ENCODE measurements at places on chromosomes 11 and 22. TPM values are rescaled to one million over a fixed set of nuclear protein-coding genes. Genes with fewer than 3 reads are reported as not detected.
A peak's percentile ranks its signal among the peaks of the same experiment; 100 is the strongest.

DNA sequence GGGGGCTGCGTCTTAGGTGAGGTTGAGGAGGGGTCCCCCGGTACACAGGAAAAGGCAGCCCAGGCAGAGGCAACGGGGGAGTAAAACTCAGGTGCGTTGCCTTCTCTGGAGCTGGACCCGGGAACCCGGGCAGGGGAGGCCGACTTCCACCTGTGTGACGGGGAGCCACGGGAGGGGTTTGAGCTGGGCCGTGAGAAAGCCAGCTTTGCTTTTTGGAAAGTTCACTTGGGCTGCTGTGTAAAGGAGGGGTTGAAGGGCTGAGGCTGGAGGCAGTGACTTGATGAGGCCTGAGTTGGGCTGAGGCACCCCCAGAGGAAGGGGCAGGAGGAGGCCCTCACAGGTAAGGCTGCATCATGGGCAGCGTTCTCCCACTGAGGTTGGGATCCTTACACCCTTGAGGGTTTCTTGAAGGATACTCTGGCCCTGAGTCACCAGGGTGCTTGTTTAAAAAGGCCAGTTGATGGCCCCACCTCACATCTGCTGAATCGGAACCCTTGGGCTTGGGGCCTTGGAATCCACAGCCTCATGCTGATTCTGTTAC, 47.2 kb downstream of the CHRDL2 start:
- H3K4me1 ChIP-seq = peaks cover 15% of the 10 kb centered on the region
- H3K27ac ChIP-seq = no peak overlapping the region
- DNase-seq = no peak
- H3K4me3 ChIP-seq = peak overlapping the region; percentile 68
- no peaks in the 10 kb centered on the region for H3K27me3 ChIP-seq

- H3K27me3 ChIP-seq = no peaks in the 10 kb centered on the region
- H3K4me1 ChIP-seq = peaks cover 2% of the 10 kb centered on the region
- peak; percentile 71 for DNase-seq
- peak overlapping the region; percentile 88 for H3K27ac ChIP-seq
Measured at GRCh38 chr22:21837248-21837979, 30.0 kb downstream of the MAPK1 start.

DNA sequence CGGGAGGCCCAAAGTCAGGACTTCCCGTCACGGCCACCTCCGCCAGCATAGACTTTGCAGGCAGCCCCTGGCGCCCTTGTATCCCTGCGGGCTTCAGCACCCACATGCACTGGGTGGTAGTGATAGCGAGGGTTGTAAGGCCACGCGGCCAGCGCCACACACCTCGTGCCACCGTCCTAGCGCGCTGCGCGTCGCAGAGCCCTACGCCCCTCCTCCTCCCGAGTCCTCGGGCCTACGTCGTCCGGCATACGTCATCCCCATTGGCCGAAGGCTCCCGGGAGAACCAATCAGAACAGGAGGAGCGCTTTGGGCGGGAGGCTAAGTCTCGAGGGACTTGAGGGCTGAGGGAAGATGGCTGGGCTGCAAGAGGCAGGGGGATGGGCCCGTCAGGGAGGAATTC, 1.3 kb upstream of the BTBD18 start:
- H3K4me3 ChIP-seq = no peak overlapping the region
- no peaks in the 10 kb centered on the region for H3K27me3 ChIP-seq

- H3K27ac ChIP-seq = peak overlapping the region; percentile 11
- no peaks in the 10 kb centered on the region for H3K4me1 ChIP-seq
- DNase-seq = no peak
- H3K36me3 ChIP-seq = no peaks in the 10 kb centered on the region
Measured at GRCh38 chr11:73047773-73048371, 94.2 kb downstream of the FCHSD2 start.

- no peaks in the 10 kb centered on the region for H3K4me1 ChIP-seq
- no peak overlapping the region for H3K4me3 ChIP-seq
- H3K36me3 ChIP-seq = no peaks in the 10 kb centered on the region
- H3K27me3 ChIP-seq = no peaks in the 10 kb centered on the region
Measured at GRCh38 chr11:61108847-61109585, 6.7 kb downstream of the CD5 start.

- H3K4me1 ChIP-seq = no peaks in the 10 kb centered on the region
- DNase-seq = no peak
Measured at GRCh38 chr11:102470251-102470650, 17.7 kb upstream of the TMEM123 start.

GRCh38 chr11:115623021-115623451, 118.8 kb upstream of the CADM1 start:
- no peaks in the 10 kb centered on the region for H3K36me3 ChIP-seq
- H3K27me3 ChIP-seq = no peaks in the 10 kb centered on the region
- DNase-seq = peak; percentile 56
- peaks cover 13% of the 10 kb centered on the region for H3K4me1 ChIP-seq
- H3K27ac ChIP-seq = peak overlapping the region; percentile 66
- H3K4me3 ChIP-seq = no peak overlapping the region

GRCh38 chr11:79481795-79482194, 41.0 kb upstream of the TENM4 start:
- H3K27me3 ChIP-seq = no peaks in the 10 kb centered on the region
- no peak overlapping the region for H3K27ac ChIP-seq
- H3K4me1 ChIP-seq = no peaks in the 10 kb centered on the region
- DNase-seq = no peak
- H3K36me3 ChIP-seq = no peaks in the 10 kb centered on the region

DNA sequence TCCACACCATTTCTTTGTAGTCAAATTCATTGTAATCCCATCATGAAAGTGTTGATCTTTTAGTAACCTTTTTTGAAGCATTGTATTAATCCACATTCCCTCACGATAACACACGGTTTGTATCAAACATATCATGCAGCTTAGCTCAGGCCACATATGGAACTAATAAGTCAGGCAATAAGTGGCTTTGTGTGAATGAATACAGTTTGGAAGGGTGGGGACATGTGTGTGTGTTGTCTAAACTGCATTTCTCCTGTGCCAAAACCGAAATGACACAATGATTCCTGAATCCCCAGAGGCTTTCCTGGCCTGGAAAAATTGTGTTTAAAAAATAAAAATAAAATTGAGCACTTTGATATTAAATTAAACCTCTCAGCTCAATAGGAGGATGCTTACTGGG, 98.3 kb downstream of the WNT11 start:
- no peak overlapping the region for H3K4me3 ChIP-seq
- no peaks in the 10 kb centered on the region for H3K4me1 ChIP-seq
- no peak overlapping the region for H3K27ac ChIP-seq
- no peak for DNase-seq
- H3K27me3 ChIP-seq = no peaks in the 10 kb centered on the region
- no peaks in the 10 kb centered on the region for H3K36me3 ChIP-seq

DNA sequence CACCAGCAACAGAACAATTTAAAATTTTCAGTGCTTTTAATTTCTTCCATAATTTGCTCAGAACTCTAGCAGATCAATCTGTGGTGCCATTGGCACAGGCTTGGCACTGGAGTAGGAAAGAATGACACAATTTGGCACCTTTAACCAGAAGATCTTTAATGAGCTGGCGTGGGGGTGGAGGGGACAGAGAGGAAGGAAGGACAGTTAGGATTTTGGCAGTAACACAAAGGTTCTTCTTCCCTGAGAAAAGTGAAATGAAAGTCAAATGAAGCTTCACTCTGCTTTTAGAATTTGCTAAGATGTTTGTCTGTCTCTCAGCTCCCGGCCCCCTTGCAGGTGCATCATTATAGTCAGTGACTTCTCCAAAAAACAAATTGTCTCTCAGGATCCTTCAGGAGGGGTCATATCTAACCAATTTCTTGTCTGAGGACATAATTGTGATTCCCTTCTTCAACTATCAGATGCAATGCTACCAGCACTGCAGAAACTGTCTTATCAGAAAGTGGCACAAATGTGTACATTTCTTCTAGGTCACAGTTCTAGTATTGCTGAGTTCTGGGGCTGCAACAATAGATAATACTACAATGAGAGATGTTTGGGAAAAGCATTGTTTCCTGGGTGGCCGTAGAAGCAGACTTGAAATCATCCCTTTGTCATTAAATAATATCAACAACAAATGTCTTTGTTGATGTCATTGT, 66.8 kb downstream of the CSTPP1 start:
- DNase-seq = no peak
- no peak overlapping the region for H3K4me3 ChIP-seq
- H3K27ac ChIP-seq = no peak overlapping the region
- H3K4me1 ChIP-seq = peaks cover 18% of the 10 kb centered on the region
- no peaks in the 10 kb centered on the region for H3K27me3 ChIP-seq

- no peak for DNase-seq
- no peaks in the 10 kb centered on the region for H3K4me1 ChIP-seq
- H3K27ac ChIP-seq = peak overlapping the region; percentile 41
- no peaks in the 10 kb centered on the region for H3K27me3 ChIP-seq
- no peaks in the 10 kb centered on the region for H3K36me3 ChIP-seq
Measured at GRCh38 chr22:25061605-25062376, 109.3 kb downstream of the KIAA1671 start.

- no peak overlapping the region for H3K4me3 ChIP-seq
- H3K4me1 ChIP-seq = no peaks in the 10 kb centered on the region
- no peaks in the 10 kb centered on the region for H3K27me3 ChIP-seq
Measured at GRCh38 chr11:3090096-3090901, 33.1 kb upstream of the CARS1 start.

DNA sequence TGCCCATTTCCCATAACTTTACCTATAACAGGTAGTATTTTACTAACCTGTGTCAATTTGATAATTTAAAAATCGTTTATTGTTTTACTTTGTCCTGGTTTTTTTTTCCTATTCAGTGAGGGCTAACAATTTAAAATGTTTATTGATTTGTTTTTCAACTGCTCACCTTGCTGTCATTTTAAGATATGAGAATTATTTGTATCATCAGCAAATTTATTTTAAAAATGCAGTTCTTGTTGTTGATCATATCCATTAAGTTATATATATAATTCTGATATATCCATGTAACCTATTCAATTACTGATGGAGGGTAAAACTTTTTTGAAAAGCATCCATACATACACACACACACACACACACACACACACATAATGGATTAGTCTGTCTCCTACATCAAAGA, 24.8 kb downstream of the RRAS2 start:
- no peaks in the 10 kb centered on the region for H3K4me1 ChIP-seq
- peak overlapping the region; percentile 57 for H3K27ac ChIP-seq
- H3K27me3 ChIP-seq = no peaks in the 10 kb centered on the region
- H3K36me3 ChIP-seq = no peaks in the 10 kb centered on the region
- no peak overlapping the region for H3K4me3 ChIP-seq

- no peak for DNase-seq
- no peaks in the 10 kb centered on the region for H3K27me3 ChIP-seq
- H3K4me3 ChIP-seq = no peak overlapping the region
- no peaks in the 10 kb centered on the region for H3K4me1 ChIP-seq
- no peaks in the 10 kb centered on the region for H3K36me3 ChIP-seq
Measured at GRCh38 chr11:92829671-92830070, 139.8 kb upstream of the MTNR1B start.

DNA sequence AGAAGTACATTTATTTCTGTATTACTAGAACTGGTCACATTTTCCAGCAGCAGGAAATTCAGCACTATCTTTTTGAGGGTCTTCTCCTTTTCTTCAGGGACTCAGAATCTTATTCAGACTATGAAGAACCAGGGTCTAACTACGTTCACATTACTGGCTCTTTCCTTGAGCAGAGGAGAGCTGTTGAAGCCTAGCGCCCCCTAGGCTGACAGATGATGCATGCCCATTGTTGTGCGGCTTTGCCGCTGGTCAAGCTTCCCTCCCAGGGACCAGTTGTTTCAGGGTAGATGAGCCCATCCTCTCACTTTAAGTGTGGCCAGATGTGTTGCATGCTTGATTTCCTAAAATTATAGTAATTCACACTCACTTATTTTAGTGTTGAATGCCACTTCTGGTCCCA, 168.2 kb upstream of the PDGFD start:
- H3K4me3 ChIP-seq = no peak overlapping the region
- H3K36me3 ChIP-seq = no peaks in the 10 kb centered on the region

DNA sequence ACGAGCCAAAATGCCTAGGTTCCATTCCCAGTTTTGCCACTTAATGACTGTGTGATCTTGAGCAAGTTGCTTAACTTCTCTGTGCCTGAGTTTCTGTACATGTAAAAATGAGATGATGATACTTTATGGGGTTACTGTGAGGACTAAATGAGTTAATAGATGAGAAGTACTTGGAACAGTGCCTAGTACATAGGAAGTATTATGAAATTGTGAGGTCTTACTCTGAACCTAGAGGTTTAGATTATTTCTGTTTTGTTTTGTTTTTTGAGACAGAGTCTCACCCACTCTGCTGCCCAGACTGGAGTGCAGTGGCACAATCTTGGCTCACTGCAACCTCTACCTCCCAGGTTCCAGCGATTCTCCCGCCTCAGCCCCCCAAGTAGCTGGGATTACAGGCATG, 227.0 kb upstream of the POU2AF2 start:
- no peaks in the 10 kb centered on the region for H3K36me3 ChIP-seq
- no peak overlapping the region for H3K27ac ChIP-seq
- no peaks in the 10 kb centered on the region for H3K27me3 ChIP-seq
- H3K4me1 ChIP-seq = no peaks in the 10 kb centered on the region

GRCh38 chr11:44538375-44539054, 26.9 kb upstream of the CD82 start:
- H3K27ac ChIP-seq = no peak overlapping the region
- DNase-seq = no peak
- no peaks in the 10 kb centered on the region for H3K36me3 ChIP-seq

DNA sequence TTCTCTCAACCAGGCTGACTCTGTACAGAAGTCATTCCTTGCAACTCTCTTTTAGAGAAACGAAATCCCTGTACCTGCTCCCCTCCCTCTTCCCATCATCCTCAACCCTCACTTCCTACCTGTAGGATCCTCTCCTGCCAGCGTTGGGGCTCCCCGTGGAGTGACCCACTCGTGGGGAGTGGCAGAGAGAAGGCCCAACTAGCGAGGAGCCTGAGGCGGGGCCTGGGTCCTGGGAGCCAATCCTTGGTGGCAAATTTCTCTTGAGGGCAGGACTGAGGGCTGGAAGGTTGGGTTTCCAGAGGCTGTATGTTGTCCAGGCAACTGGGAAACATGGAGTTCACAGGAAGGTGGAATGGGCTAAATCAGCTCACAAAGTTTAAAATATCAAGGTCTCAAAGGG, 10.4 kb downstream of the NHERF4 start:
- H3K4me1 ChIP-seq = no peaks in the 10 kb centered on the region
- no peak overlapping the region for H3K4me3 ChIP-seq
- no peaks in the 10 kb centered on the region for H3K27me3 ChIP-seq
- H3K36me3 ChIP-seq = no peaks in the 10 kb centered on the region

DNA sequence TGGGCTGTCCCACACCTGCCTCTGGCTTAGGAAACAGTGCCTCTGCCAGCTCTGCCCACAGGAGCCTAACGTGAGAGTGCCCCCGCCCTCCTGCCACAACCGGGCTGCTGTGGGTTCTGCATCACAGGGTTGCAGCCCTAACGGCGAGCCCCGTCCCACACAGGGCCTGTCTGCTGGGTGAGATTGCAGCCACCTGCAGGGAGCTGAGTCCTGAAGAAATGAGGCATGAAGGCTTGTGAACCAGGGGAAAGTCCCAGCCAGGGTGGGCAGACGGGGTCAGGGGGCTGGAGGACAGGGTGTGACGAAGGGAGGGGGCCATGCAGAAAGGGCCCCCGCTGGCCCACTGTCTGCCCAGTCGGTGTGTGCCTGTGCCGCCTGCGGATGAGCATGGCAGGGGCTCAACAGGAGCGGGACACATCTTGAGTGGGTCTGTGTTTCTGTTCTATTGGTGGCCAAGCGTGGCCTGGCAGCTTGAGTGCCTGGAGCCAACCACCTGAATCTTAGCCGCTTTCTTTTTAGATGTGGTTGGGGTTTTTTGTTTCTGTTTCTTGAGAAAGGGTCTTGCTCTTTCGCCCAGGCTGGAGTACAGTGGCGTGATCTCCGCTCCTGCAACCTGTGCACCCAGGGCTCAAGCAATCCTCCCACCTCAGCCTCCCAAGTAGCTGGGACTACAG, 38.9 kb downstream of the CTTN start:
- no peak for DNase-seq
- no peaks in the 10 kb centered on the region for H3K27me3 ChIP-seq
- peaks cover 67% of the 10 kb centered on the region for H3K36me3 ChIP-seq
- H3K4me1 ChIP-seq = no peaks in the 10 kb centered on the region
- H3K4me3 ChIP-seq = no peak overlapping the region

The YPEL4 gene
- total RNA-seq = not detected

The OR6A2 gene
- total RNA-seq = not detected

The C22orf42 gene
- total RNA-seq = not detected

The NXPE2 gene
- total RNA-seq = not detected

The TAF10 gene
- 76.0 TPM for total RNA-seq

Measured in ascending aorta (tissue), 2 donors.